Activated T-cell treated with anti-CD3 and anti-CD28 coated beads for 48 hours (primary cell): ENCODE measurements at places on chromosomes 3 and 15.

DNA sequence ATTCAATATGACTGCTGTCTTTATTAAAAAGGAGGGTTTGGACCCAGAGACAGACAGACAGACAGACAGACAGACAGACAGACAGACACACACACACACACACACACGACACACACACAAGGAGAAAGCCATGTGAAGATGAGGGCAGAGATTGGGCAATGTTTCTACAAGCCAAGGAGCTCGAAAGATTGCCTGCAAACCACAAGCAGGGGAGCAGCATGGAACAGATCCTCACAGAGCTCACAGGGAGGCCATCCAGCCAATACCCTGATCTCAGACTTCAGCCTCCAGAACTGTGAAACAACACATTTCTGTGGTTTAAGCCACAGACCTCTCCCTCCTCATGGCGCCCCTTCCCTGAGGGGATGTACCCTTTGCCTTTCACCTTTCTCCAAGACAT is 35.8 kb upstream of the ABHD2 start:
- no peak for DNase-seq

- DNase-seq, result no peak
Observed at GRCh38 chr3:110779581-110779980, 292.0 kb upstream of the NECTIN3 start.

DNA sequence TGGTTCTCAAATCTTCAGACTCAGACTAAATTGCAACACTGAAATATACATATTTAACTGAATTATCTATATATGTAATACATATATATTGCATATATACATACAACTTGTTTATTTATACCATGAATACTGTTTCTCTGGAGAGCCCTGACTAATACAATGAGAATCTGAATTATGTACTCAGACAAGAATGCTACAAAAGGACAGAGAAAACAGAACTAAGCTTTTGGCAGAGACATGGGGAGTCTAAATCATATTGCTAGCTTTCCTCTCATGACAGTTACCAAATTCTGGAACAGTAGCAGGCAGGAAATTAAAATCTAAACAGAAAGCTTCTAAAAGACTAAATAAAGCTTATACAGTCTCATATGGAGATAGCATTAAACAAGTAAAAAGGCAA is 142.4 kb upstream of the KCNMB2 start:
- DNase-seq, result no peak

DNA sequence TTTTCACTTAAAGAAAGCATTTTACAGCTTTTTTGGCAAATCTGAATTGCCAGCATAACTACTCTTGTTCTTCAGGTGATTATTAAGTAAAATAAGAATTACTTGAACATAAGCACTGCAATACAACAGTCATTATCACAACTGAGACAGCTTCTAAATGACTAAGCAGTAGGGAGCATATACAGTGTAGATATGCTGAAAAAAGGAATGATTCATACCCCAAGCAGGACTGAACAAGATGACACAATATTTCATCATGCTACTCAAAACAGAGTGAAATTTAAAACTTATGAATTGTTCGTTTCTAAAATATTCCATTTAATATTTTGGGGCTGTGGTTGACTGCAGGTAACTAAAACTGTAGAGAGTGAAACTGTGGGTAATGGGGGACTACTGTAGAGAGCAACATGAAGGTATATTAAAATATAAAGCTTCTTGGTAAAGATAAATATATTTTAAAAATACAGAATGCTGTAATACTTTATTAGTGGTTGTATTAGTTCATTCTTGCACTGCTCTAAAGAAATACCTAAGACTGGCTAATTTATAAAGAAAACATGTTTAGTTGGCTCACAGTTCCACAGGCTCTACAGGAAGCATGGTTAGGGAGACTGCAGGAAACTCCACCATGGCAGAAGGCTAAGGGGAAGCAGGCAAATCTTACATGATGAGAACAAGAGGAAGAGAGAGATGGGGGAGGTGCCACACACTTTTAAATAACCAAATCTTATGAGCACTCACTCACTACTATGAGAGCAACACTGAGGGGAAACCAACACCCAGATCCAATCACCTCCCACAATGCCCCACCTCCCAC is 84.8 kb downstream of the DCLK3 start:
- DNase-seq, result no peak

DNA sequence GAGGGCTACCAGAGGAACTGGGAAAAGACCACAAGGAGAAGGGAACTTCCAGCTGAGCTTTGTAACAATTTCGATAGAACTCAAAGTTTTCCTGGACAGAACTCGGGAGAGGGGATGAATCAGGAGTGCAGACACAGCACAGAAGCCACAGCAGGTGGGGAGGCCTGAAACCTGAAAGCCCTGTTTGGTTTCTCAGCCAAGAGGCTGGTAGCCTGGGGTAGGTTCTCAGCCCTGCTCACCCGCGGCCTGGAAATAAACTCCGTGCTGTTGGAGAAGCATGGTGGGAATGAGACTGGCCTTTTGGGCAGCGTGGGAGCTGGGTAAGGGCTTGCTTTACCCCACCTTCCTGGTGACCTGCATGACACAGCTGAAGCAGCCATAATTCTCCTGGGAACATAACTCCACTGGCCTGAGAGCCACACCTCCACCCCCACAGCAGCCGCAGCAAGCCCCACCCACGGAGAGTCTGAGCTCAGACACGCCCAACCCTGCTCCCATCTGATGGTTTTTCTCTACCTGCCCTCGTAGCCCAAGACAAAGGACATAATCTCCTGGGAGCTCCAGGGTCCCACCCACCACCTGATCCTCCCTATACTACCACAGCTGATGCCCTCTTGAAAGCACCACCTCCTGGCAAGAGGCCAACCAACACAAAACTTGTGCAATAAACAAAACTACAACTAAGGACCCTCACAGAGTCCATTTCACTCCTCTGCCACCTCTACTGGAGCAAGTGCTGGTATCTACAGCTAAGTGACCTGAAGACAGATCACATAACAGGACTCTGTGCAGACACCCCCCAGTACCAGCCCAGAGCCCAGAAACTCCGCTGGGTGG is 52.5 kb upstream of the CHRM5 start:
- no peak for DNase-seq

DNA sequence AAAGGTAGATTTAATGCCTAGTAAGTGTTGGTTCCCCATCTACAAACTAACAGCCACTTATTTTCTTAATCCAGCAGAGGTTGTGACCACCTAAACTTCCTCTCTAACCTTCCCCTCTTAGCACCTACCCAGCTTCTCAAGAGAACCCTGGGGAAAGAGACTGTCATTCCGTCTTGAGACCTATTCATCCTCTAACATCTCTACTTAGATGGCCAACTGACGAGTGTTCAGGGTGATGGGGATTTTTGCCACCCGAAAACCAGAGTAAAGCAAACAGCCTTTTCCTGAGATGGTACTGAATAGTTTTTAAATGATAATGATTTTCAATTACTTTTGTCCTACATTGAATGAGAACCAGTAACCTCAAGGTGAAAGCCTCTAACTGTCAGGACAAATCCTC is 9.3 kb upstream of the GBE1 start:
- DNase-seq, result no peak

GRCh38 chr3:70531063-70531657 is 218.7 kb upstream of the MDFIC2 start:
- DNase-seq, result no peak

DNA sequence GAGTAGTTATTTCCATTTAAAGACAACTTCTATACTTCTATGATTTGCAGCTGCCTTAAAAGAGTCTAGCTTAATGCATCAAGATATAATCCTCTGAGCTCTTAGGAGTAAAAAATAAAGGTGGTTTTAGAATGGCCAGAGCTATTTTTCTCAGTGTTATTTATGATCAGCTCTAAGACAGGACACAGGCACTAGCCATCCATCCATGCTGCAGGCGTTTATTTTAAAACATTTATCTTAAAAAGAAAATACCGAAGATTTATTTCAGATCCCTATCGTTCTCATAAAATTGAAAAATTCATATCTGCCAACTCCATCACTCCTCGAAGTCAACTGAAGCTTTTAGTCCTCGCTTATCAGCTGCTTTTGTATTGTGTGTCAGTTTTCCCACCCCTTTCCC is 243.5 kb downstream of the CLSTN2 start:
- no peak for DNase-seq

- DNase-seq, result no peak
Observed at GRCh38 chr15:68834346-68834745, 13.7 kb upstream of the ANP32A start.

DNA sequence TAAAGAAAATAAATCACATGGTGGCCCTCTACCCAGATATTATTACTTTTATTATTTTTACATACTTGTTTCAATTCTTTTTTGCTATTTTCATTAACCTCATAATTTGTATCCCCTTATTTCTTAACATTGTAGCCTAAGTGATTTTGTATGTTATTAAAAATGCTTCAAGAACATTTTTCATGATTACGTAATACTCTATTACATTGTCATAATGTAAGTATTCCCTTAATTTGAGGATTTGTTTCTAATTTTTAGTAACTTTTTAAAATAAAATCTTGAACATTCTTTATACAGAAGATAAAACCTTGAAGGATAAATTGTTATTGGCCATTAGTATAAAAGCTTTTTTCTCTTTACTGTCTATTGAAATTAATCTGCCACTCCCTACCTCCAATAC is 89.0 kb downstream of the DCUN1D1 start:
- DNase-seq, result no peak

- no peak for DNase-seq
Observed at GRCh38 chr3:167653155-167653554, 587 bp downstream of the WDR49 start.

GRCh38 chr3:12351145-12351544 is 62.3 kb downstream of the PPARG start:
- no peak for DNase-seq

GRCh38 chr3:185439745-185440466 is 58.9 kb downstream of the TMEM41A start:
- no peak for DNase-seq

DNA sequence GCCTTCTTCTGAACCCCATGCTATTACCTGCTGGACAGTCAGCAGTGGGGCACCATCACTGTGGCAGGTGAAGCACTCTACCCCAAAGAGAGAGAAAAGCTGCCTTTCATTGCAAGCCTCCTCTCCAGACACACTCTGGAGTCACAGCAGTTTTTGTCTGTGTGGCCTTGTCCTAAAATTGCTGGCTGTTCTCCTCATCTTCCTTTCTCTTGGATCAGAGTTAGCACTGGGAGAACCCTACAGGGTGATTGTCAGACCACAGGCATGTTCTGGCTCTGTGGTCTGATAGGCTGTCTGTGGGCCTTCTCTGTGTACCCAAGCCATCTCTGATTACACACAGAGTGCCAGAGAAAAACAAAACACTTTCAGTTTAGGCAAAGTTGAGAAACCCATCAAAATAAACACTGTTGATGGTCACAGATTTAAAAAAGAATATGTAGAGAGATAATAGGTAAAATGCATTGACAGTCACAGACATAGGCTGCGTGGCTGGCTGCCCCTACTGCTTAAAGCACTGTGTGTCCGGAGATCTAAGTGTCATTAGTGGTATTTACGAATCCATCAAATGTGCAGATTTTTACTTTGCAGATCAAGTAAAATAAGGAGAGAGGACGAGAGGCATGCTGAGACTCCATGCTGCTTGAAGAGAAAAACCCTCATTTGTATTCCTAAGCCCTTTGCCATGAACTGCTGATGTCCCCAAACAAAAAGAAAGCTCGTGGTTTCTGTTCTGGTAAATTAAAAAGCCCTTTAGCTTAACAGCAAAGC is 689.9 kb downstream of the TUSC7 start:
- DNase-seq, result no peak
